Right atrium auricular region (tissue), 2 donors: ENCODE measurements at places on chromosomes 4 and X. TPM values are rescaled to one million over a fixed set of nuclear protein-coding genes. Genes with fewer than 3 reads are reported as not detected.

GRCh38 chr4:135197641-135198040, 996.1 kb upstream of the PABPC4L start:
- no peak for DNase-seq

- no peak for DNase-seq
These were observed 80.8 kb downstream of the SLC7A11 start for GRCh38 chr4:138161351-138161750.

DNA sequence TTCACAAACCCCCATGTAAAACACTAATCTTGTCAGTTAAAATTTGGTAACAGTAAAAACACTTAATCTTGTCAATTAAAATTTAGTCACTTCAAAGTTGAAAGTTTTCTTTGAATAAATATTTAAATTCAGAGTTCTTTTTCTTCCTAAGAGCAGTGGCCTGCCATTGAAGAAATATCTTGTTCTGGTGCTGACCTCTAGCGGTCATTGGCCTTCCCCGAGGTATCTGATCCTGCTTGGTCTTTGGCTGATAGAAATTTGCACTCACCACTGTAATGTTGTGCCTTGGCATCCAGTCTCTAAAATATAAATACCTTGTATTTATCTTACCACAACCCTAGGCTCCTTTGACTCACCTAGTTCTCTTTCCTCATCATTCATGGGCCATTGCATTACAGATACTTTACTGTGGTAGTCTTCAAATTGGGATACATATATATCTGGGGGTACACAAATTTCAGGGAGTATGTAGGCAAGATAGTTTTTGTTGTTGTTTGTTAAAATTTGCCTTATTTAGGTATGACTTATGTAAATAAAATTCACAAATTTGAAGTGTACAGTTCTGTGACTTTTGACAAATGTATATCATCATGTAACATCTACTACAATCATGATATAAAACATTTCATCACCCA, 6.7 kb upstream of the ART3 start:
- peak; percentile 74 for DNase-seq

The SLC49A3 gene
- total RNA-seq = 10.0 TPM

DNA sequence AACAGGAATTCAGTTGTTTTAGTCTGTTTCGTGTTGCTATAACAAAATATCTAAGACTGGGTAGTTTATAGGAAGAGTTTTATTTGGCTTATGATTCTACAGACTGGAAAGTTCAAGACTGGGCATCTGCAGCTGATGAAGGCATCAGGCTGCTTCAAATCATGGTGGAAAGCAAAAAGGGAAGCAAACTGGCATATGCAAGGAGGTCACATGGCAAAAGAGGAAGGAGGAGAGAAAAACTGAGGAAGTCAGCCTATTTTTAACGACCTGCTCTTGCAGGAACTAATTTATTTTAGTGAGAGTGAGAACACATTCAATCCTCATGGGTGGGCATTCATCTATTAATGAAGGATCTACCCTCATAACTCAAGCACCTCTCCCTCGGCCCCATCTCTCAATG, 363.1 kb upstream of the HS3ST1 start:
- DNase-seq = no peak

GRCh38 chr4:118784776-118785175, 51.1 kb downstream of the SEC24D start:
- DNase-seq = no peak

The RBM47 gene
- 4.4 TPM for total RNA-seq

The STATH gene
- total RNA-seq = not detected

DNA sequence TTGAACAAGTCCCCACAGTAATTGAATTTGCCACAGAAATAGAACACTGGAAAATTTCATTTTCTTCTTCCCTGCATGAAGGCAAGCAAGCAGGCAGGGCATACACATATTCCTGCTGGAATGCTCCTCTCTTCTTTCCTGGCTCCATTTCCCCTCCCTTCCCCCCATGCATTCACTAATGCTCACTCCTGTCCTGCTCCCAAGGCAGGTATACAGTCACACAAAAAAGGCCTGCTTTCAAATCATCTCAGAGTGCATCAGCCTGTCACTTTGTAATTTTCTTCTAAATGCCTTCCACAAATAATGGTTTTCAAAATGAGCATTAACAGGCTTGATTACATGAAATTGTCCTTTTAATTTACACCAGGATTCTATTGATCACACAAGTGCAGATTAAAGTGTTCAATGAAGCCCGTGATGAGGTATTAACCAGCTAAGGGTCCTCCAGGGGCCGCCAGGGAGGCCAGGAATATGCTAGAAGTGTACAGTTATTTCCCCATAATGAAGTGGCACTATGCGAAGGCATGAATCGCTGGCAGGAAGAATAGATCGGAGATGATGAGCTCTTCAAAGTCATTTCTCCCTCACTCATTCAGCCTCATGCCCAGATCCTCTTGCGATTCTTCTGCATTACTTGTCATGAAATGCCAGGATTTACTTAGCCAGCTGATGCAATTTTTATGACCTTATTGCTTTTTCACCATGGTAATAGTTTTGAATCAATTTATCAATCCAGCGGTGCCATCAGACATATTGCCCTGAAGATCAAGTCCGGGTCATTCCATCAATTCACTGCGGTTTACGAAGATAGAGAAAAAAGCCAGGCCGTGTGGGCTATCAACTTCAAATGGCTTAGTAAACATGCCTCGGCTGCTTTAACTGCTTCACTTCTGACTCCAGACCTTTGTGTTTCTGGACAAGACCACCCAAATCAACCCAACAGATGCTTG, 243.5 kb downstream of the GPAT3 start:
- DNase-seq = no peak

- no peak for DNase-seq
These were observed 31.6 kb downstream of the SYNPO2 start for GRCh38 chr4:118920247-118920646.

The ARAP2 gene
- 10.1 TPM for total RNA-seq

The POU4F2 gene
- not detected for total RNA-seq

The BMPR1B gene
- 0.82 TPM for total RNA-seq

DNA sequence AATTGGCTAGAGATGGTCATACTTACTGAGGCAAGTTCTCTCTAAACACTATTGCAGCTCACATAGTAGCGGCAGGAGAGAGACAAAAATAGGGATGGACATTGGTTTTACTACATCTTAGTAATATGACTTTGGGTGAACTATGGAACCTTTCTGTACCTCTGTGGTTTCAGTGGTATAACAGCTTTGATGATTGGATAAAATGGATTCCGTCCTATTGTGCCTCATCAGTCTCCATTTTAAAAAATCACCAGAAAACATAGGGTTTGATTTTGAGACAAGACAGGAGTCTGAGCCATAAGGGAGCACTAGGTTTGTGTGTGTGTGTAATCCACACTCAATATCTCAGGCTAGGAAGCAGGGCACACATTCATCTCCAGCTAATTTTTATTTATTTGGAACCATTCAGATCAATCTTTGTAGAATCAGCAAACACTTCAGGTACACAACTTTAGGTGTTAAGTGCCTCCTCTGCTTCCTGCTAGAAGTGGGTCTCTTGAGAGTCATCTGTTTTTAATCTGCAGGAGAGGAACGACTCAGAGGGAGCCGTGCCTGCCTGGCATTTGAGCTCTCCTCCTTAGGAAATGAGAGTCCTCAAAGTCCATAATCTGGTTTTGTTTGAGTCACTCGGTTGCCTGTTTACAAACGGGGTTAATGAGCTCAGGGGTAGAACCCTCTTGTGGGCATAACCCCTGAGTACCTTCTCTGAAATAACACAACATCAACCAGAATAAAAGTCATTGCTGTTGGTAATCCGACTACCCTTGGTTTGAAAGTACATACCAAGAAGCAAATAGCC, 238.5 kb upstream of the BOD1L1 start:
- no peak for DNase-seq

DNA sequence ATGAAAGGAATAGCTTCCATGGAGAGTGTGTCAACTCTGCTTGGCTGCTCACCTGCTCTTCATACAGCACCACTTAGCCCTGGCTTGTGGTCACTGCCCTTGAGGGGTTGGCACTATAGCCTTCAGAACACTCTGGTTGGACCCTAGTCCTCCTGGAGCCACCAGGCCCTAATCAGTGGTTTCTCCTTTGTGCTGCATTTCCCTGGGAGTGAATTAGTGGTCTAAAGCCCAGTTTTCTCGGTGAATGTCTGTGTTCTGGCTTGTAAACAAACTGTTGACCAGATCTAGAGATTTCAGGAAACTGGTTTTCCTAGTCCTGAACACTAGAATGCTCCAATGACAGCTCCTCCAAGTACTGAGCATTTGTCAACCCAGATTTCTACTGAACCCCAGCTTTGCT, 28.6 kb upstream of the TMEM154 start:
- no peak for DNase-seq

DNA sequence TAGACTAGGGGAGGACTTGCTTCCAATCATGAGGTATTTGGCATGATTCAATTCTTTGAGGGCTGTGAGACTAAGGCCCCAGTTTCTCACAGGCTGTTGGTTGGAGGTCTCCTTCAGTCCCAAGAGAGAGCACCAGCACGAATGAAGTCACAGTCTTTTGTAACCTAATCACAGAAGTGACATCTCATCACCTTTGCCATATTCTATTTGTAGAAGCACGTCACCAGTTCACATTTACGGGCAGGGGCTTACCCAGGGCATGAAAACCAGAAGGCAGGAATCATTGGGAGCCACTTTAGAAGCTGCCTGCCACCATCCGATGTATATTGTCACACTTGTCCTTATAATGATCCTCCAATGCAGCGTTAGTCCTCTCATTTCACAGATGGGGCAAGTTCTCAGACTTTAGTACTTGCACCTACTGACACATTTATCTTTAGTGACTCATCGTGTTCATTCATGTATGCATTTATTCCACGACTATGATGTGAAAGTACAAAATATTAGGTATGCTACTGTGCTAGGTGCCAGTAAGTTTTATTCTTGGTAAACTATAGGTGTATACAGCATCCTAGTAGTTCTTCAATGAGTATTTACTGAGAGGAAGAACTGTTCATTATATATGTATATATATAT, 163.8 kb upstream of the PGRMC2 start:
- no peak for DNase-seq

The PRR32 gene
- 4.8 TPM for total RNA-seq

The SH3D19 gene
- 118 TPM for total RNA-seq

The GABRE gene
- total RNA-seq = 4.2 TPM

GRCh38 chrX:107748506-107748905, 27.1 kb downstream of the TSC22D3 start:
- no peak for DNase-seq

- DNase-seq = no peak
These were observed 57.4 kb downstream of the LGI2 start for GRCh38 chr4:24973404-24973746.

The SLC30A9 gene
- total RNA-seq = 60.8 TPM

The SYTL4 gene
- total RNA-seq = 4.8 TPM

GRCh38 chrX:44913656-44914531, 40.9 kb downstream of the KDM6A start:
- DNase-seq = no peak

- DNase-seq = no peak
These were observed 134.3 kb upstream of the PPARGC1A start for GRCh38 chr4:24024157-24024556.

- no peak for DNase-seq
These were observed 75.6 kb downstream of the NPY1R start for GRCh38 chr4:163256680-163257343.

The GRIA2 gene
- not detected for total RNA-seq

The FHIP1A gene
- 11.8 TPM for total RNA-seq

The GABRQ gene
- total RNA-seq = not detected

The ADH6 gene
- total RNA-seq = not detected

DNA sequence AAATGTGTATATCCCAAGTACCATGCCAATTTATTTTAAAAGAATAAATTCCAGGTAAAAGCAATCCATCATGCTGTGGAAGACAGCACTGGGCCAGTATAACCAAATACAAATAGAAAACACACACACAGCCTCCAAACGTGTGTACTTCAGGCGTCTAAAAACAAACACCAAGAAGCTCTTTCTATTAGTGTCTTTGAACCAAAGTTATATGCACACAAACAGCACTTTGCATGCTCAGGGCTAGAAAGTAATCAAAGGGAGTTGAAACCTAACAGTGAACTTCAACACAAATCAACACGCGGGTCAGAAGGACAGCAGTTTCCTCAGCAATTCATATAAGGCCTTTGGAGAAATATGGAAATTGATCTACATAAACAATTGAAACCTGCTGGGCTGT, 15.4 kb downstream of the GASK1B start:
- DNase-seq = no peak

DNA sequence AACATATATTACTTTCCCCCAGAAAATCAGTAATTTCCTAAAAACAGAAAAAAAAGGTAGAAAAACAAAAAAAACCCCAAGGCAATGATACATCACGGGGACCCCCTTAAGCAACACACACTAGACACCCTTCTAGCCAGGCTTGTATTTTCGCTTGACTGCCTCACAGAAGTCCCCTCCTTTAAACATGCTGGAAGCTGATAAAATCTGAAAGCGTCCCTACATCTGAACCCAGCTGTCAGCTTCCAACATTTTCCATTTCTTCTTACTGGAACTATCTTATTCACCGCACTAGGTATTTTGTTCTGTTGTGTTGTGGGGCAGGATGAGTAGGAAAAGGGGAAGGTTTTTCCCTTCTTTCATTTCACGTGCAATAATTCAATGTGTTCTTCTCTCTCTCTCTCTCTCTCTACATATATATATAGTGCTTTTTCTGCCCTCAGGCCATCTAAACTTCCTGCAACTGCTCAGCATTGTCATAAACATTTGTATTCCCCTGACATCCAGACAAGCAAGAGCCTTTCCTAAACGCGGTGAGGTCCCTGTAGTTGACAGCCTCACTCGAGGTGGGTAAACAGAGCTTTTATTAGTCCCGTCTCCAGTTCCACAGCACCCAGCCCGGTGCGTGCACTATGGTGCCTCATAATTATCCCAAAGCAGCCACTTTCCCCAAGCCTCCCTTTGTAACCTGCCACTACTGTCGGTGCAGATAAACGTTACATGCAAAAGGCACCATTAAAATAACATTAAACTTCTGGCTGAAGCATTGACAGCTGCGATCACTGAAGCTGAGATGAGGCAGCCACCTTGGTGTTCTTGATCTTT, 82.5 kb downstream of the GATB start:
- DNase-seq = no peak

DNA sequence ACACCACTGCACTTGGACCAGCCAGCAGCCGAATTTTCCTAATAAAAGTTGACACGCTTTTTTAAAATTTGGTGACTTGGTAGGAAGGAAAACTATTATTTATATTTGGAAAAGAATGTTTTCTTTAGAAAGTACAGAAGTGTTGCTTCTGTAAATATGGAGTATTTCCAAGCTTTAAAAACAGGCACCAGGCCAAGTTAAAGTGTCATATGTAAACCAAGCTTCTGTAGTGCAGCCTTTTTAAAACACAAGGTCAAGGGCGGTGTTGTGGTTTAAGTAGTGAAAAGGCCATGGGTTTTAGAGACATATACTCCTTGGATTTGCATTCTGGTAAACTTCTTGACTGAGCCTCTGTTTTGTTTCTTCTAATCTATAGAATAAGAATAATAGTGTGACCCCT, 62.7 kb downstream of the TRIM2 start:
- DNase-seq = no peak

The MAGEA12 gene
- total RNA-seq = not detected

The CORIN gene
- total RNA-seq = 42.3 TPM

The SFRP2 gene
- 1.4 TPM for total RNA-seq

The CASK gene
- 15.0 TPM for total RNA-seq

- no peak for DNase-seq
These were observed 83.7 kb downstream of the FAT4 start for GRCh38 chr4:125398263-125399002.
